LNCaP clone FGC (cell line): ENCODE measurements at places on chromosomes 3 and 15.
A peak's percentile ranks its signal among the peaks of the same experiment; 100 is the strongest.

- no peak for DNase-seq
These were observed 3.7 kb upstream of the APOD start for GRCh38 chr3:195587406-195587805.

GRCh38 chr3:66253790-66254620, 33.2 kb downstream of the SLC25A26 start:
- peak; percentile 26 for DNase-seq

GRCh38 chr3:127002195-127003174, 19.6 kb downstream of the PLXNA1 start:
- DNase-seq, result no peak

GRCh38 chr15:78893538-78893937, 20.8 kb downstream of the MORF4L1 start:
- no peak for DNase-seq

DNA sequence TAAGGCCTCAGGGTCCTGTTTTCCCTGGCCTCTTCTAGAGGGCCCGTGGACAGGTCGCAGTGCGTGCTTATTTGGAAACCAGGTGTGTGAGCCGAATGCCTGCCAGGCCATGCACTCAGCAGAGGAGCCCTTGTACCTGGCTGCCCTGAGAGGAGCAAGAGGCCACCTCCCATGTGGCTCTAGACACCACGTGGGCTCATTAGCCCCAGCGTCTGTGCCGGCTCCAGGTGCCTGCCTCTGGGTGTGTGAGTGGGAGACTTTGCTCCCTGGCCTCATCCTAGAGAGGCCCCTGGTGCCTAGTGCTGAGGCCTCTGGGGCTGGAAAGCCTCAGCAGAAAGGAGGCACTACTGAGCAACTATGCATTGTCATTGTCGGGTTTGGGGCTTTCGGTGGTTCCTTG, 50.4 kb downstream of the KLF13 start:
- DNase-seq, result no peak

GRCh38 chr15:60118626-60119025, 114.5 kb downstream of the FOXB1 start:
- DNase-seq, result no peak
